Right atrium auricular region (tissue), 2 donors: ENCODE measurements at places on chromosomes 12 and 14.
A peak's percentile ranks its signal among the peaks of the same experiment; 100 is the strongest.

DNA sequence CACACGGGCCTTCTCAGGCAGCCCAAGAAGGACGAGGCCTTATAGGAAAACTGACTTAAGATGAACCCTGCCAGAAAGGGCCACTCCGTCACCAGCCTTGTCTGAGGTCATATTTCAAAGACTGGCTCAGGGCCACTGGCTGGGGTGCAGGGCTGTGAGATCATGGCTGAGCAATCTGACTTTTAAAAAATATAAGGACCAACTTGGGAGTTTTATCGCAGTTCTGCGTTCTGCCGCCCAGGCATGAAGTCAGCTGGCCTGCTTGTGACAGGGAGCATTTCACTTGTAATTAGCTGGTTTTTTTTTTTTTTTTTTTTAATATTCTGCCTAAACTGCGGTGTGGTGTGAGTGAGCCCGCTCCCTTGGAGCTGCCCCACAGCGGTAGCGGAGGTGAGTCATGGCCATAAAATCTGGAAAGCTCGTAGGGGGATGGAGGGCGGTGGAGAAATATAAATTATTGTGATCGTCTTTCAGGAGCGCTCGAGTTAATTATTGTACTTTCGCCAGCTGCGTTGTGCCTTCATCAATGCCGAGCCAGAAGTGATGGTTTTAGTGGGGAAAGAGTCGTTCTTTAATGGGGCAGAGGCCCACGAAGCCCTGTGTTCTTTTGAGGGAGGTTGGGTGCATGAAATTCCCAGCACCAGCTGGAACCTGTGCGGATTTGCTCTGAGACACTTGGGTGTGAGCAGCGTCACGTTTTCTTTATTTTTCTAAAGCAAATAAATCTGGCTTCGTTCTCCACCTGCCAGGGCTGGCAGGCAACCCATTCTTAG is 231.9 kb downstream of the C12orf75 start:
- DNase-seq: peak; percentile 66

DNA sequence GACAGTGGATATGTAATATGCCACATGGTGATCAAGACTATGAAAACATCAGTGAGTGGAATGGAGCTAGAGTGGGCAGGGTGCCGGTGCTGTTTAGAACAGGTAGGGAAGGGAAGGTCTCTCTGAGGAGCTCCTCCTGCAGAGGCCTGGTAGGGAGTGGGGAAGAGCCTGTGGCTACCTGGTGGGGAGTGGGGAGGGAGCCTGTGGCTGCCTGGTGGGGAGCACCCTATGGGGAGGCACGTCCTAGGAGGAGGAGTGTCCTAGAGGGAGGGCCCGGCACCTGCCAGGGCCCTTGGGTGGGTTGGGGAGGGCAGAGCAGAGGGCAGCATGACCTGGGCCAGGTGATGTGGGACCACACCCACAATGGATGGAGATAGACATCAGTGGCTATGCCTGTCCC is 122.6 kb downstream of the ADGRD1 start:
- DNase-seq: no peak

DNA sequence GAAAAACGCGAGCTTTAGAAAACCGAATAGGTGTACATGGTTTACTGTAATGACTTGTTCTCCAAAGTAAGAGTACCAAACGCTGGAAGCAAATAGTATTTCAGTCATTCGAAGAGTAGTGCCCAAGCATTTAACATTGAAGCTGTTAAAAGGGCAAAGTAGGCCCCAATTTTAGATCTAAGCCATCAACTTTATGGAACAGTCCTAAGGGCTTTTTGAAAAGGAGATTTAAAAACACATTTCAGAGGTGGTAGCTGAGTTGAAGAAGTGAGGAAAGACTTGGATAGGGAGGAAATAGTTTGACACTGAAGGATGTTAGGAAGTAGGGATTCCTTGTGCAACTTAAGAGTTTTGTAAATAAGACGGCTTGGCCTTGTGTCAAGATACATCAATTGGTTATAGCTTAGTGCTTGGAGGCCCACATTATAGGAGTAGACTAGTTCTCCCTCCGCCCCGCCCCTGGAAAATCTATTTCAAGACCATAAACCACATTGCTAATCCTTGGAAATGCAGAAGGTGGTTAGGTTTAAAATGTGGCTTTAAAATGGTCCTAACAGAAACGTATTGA is 783 bp upstream of the TUBA1B start:
- DNase-seq: no peak

DNA sequence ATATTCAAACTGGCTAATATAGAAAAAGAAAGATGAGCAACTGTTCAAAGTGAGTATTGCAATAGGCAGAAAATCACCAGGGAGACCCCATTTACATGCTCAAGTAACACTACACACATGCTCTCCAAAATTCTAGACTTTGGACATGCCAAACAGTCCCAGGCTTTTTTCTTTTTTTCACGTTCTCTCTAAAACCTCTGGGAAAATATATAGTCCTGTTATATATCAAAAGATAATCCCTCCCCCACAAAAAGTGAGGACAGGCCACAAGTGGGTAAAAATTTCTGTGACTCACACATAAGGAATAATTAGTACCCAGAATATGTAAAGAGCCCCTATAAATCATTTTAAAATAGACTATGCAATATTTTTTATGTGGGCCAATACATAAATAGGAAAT is 55.2 kb downstream of the EFCAB11 start:
- DNase-seq: no peak

GRCh38 chr12:20440408-20440807 is 72.1 kb downstream of the PDE3A start:
- DNase-seq: no peak

DNA sequence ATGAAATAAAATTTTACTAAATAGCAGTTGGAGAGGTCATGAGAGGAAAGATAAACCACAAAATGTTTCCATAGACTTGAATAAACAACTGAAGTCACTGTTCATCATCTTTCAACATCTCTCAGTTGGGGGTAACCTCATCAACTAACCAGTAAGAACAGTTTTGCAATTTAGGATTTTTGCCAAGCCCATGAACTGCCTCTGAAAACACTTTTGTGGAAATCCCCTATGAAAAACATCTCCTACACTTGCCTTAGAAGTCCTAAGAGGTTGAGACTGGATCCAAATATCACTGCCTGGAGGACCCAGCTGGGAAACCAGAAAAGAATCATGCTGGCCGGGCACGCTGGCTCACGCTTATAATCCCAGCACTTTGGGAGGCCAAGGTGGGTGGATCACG is 273.1 kb downstream of the C12orf50 start:
- no peak for DNase-seq

DNA sequence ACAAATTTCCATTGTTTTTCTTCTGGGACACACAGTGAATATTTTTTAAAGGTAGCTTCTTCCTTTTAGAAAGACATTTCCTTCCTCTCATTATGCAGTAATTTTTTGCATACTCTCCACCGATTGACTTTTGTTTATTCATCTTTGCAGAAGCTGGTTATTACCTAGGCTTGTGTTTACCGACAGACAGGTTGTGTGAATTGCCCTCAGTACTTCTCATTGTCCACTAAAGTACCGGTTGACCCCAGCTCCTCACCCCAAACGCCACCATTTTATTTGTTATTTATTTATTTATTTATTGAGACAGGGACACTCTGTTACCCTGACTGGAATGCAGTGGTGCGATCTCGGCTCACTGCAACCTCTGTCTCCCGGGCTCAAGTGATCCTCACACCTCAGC is 63.4 kb upstream of the MYL2 start:
- no peak for DNase-seq

- peak; percentile 7 for DNase-seq
These were observed 126.9 kb downstream of the SLC25A47 start for GRCh38 chr14:100450049-100450448.

- DNase-seq: no peak
These were observed 26.0 kb downstream of the COQ6 start for GRCh38 chr14:73976125-73976524.

GRCh38 chr12:28108599-28108998 is 81.7 kb upstream of the CCDC91 start:
- DNase-seq: no peak

- DNase-seq: no peak
These were observed 9.7 kb upstream of the SGPP1 start for GRCh38 chr14:63737582-63738006.

DNA sequence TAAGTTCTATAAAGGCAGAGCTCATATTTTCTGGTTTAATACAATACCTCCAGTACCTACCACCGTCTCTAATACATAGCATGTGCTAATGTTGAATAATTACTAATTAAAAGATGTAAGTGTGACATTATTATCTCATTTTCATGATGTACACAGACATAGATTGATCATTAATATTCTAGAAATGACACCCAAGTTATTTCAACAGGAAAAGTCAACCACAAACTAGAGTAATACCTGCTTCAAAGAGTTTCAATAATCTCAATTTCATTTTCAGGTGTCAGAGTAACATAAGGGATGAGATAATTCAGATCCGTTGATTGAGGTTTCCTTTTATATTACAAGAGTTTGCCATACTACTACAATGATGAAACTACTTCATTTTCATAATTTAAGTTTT is 388.9 kb downstream of the SOX5 start:
- no peak for DNase-seq

DNA sequence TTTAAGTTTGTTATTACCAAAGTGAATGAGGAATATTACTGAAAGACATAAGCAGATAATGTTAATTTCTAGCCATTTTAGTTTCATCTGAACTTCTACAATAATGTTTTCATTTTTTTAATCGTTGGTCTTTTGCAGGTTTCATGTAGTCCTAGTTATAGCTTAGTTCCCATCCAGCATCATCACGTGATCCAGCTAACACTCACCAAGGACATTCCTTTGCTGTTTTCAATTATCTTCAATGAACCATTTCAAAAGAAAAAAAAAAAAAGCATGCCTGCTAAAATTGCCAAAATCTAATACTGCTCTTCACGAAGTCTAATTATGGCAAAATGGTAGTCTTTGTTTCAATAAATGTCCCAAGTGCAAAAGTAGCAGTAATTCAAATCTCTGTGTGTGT is 187.7 kb upstream of the ATXN7L3B start:
- no peak for DNase-seq

GRCh38 chr14:95056476-95056875 is 100.9 kb downstream of the DICER1 start:
- no peak for DNase-seq

GRCh38 chr12:3236345-3237187 is 159.4 kb downstream of the TSPAN9 start:
- no peak for DNase-seq

- DNase-seq: no peak
These were observed 3.6 kb downstream of the ABCD4 start for GRCh38 chr14:74299061-74299545.

GRCh38 chr14:87630846-87631245 is 362.1 kb downstream of the GALC start:
- DNase-seq: no peak

- DNase-seq: no peak
These were observed 2.2 kb upstream of the EIF2S3B start for GRCh38 chr12:10503460-10503859.

GRCh38 chr12:113961921-113962710 is 4.0 kb downstream of the RBM19 start:
- DNase-seq: no peak
